Activated naive CD4-positive, alpha-beta T cell treated with anti-CD3 and anti-CD28 coated beads, Interleukin-2, amount 10 ng/mL, durations not matched to agents 5 hours and 36 hours (primary cell): ENCODE measurements at places on chromosomes 1 and 21. TPM values are rescaled to one million over a fixed set of nuclear protein-coding genes. Genes with fewer than 3 reads are reported as not detected.

Gene BRDT
- not detected for total RNA-seq

Gene SLC2A5
- total RNA-seq = not detected

Gene SH2D5
- total RNA-seq = not detected

Gene MCM3AP
- total RNA-seq = 118 TPM

Gene ZBTB37
- 11.0 TPM for total RNA-seq

Gene CRYAA
- not detected for total RNA-seq

Gene COA7
- 11.3 TPM for total RNA-seq

Gene SGIP1
- not detected for total RNA-seq

Gene HUNK
- total RNA-seq = 0.26 TPM

Gene S100A3
- not detected for total RNA-seq

Gene PRELP
- not detected for total RNA-seq

Gene TMIGD3
- not detected for total RNA-seq

Gene MMEL1
- 5.3 TPM for total RNA-seq

Gene THEM5
- not detected for total RNA-seq

Gene APOBEC4
- total RNA-seq = not detected

Gene AMY2A
- total RNA-seq = not detected

Gene STX12
- 26.0 TPM for total RNA-seq

Gene VWA5B1
- 0.05 TPM for total RNA-seq

Gene OR14K1
- total RNA-seq = not detected

Gene ERICH3
- not detected for total RNA-seq

Gene AMIGO1
- 7.3 TPM for total RNA-seq
